Uterus (tissue), 4 donors: ENCODE measurements at places on chromosomes 2 and 18.

DNA sequence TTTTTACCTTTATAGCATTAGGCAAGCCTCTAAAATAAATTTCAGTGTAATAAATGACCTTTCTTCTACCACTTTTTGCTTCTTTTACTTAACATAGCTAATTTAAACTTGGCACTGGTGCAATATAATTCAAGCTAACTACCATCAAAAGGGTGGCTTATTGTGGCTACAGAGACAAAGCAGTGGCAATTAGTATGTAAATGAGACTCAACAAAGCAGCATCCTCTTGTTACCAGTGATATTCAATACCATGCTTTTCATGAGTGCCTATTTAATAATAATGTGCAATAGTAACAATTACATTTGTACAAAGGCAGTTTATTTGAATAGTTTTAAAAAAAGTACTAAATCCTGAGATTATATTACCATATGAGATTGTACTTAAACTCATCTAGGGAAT lies 93.4 kb downstream of the SOS1 start:
- DNase-seq = no peak

DNA sequence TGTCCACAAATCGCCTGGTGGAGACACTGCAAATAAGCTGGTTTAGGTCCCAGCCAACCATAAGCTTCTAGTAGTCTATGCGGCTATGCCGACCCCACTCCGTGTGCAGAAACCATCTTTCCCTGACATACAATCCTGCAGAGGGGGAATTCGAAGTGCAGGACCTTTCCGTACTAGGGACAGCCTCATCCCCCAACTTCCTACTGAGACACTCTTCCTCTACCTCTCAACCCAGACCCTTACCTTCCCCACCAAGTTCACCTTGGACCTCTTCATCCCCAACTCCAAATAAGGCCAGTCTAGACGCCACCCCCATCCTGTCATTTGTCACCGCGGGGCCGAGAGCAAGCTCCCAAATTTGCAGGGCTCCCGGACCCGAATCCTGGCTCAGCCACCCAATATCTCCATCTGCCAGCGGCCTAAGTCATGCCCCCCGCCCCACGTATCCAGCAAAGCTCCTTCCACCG lies 496 bp downstream of the SUCLG1 start:
- no peak for DNase-seq

GRCh38 chr2:211928201-211928600 lies 610.4 kb downstream of the ERBB4 start:
- no peak for DNase-seq

DNA sequence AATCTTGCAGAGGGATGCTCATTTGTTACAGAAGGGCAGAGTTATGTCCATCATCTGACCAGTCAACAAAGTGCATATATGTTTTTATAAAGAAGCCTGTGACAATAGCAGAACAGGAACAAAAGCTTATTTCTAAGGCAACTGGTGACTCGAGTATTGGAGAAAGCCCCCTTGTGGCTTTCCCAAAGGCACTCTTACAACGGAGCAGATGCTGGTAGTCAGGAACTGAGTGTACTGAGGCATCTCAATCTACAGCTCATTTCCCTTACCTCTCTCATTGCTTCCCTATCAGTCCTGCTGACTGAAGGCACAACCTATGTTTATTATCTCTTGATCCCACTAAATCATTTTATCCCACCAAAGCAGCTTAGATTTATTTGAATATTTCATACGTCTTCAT lies 557.1 kb upstream of the CHAC2 start:
- no peak for DNase-seq

GRCh38 chr18:47901624-47902362 lies 28.7 kb downstream of the SMAD2 start:
- DNase-seq = no peak

- no peak for DNase-seq
Observed at GRCh38 chr18:53838746-53839145, 385.7 kb downstream of the MBD2 start.

DNA sequence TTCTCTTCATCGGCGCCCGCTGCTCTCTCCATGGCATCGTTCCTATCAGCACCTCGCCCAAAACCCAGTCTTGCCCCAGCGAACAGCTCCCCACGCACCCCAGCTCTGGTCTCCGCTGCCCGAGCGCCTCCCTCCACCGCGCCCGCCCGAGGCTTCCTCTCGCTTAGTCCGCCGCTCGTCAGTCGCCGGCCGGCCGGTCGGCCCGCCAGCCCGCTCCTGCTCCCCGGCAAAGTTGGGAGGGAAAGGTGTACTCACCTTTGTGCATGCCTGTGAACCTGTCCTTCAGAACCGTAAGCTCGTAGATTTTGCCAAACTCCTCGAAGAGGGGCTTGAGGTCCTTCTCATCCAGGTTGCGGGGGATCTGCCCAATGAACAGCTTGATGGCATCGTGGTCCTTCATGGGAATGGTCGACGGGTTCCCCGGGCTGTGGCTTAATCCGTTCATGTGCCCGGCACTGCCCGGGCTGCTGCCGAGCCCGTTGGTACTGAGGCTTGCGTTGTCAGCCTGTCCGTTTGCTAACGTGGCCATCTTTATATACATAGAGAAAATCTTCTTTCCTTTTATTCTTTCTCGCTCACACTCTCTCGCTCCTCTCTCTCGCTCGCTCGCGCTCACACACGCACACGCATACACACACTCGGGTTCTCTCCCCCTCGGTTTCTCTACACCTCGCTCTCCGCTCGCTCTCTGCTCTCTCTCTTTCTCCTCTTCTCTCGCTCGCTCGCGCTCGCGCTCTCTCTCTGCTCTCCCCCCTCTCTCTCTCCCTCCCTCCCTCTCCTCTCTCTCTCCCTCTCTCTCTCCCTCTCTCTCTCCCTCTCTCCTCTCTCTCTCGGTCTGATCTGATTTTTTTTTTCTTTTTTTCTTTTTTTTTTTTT lies at the start of gene CELF4:
Gene CELF4 (minus strand): TSS at position 698 of the 876 bp plus-strand sequence.
- no peak for DNase-seq

DNA sequence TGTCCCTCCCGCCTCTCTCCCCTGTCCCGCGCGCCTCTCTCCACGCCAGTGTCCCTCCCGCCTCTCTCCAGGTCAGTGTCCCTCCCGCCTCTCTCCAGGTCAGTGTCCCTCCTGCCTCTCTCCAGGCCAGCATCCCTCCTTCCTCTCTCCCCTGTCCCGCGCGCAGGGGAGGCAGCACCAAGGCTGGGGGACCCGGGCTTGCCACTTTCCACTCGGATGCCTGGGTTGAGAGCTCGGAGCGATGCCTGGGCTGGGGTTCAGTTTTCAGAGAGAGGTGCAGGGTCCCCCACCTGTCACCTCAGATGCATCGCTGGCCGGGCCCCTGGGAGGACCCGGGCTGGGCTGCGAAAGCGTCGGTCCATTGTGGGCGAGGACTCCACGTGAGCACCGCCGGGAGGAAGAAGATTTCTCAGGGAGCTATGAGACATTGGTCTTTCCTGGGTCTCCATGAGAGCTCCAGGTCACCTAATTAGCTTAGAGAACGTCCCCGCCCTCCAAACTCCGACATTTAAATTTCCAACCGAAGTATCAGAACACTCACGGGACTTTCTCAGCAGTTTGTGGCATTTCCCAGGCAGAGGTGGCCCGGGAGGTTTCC lies 2.1 kb downstream of the FBLN7 start:
- DNase-seq = no peak

DNA sequence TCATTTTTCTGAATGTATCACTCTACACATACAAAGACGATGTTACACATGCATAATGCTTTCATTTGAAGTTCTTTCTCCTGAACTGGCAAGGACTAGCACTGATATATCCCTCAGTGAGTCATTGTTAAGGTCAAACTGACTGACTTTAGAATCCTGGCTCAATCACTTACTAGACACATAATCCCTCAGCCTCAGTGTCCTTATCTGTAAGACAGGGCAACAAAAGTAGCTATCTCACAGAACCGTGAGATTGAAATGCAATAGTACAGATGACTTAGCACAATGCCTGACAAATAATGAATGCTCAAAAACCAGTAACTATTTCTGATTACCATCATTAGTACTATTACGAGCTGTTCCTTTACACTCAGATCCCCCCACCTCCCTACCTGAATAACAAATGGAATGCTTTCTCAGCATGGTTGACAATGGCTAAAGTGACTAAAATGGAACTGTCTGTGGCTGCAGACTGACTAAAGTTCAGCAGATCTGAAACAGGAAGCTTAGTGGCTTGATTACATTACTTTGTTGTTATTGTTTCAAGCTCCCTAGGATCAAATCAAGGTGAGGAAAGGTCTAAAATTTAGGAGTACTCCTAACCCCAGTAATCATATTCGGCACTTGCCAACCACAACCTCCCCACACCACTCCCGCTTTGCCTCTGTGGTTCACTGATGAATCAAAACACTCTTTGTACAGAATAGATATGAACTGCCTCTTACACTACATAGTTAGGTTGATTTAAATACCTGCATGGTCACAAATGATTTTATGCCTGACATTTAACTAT lies 35.8 kb upstream of the CACNB4 start:
- DNase-seq = no peak

GRCh38 chr2:15163326-15163725 lies 397.8 kb downstream of the NBAS start:
- DNase-seq = no peak

GRCh38 chr2:95053543-95053942 lies 28.0 kb downstream of the MAL start:
- DNase-seq = no peak

DNA sequence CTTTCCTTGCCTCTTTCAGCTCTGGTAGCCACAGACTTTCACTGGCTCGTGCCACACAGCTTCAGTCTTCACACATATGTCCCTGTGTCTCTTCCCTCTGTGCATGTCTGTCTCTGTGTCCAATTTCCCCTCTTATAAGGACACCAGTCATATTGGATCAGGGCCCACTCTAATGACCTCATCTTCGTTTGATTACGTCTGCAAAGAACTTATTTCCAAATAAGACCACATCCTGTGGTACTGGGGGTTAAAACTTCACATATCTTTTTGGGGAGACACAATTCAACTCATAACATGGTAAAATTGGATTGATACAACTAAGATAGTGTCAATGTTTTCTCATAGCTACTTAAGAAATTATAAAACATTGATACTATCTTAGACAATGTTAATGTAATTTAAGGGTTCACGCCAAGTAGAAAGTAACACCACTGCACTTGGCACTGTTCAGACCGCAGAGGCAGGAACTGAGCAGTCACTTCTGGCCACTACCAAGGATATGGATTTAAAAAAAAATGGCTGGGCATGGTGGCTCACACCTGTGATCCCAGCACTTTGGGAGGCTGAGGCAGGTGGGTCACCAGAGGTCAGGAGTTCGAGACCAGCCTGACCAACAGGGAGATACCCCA lies 119.6 kb upstream of the EPAS1 start:
- DNase-seq = no peak

DNA sequence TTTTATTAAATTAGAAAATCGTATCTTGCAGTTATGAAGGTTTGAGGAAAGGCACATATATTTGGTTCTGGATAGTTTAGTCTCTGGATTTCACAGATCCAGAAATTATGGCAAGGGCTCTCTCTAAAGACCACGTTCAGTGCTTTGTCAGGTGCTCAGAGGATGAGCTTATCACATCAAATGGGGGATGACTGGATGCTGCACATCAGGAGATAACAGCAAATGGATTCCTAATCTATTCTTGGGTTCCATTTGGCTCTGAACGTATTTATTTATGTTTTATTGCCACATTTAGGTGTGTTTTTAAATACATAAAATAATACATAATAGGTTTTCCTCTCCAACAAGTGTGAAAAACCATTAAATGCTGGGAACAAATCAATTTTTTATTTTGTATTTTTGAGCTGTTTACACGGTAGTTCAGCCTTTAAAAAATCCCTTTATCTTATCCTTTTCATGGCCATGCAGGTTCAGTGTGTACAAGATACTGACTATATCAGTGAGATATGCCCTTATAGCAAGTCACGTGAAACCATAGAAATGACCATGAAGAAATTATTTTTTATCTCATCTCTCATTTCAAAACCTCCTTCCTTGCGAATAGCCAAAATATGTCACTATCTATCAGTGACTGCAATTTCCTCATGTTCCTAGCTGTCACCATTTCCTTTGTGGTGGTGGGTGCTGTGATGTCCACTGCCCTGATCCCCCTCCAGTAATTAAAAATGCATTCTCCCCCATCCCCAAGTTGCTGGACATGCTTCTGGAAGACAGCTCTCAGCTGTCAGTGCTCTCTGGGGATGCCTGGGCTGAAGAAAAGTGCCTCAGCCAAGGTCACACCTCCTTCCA lies 25.9 kb upstream of the CXCR4 start:
- no peak for DNase-seq

DNA sequence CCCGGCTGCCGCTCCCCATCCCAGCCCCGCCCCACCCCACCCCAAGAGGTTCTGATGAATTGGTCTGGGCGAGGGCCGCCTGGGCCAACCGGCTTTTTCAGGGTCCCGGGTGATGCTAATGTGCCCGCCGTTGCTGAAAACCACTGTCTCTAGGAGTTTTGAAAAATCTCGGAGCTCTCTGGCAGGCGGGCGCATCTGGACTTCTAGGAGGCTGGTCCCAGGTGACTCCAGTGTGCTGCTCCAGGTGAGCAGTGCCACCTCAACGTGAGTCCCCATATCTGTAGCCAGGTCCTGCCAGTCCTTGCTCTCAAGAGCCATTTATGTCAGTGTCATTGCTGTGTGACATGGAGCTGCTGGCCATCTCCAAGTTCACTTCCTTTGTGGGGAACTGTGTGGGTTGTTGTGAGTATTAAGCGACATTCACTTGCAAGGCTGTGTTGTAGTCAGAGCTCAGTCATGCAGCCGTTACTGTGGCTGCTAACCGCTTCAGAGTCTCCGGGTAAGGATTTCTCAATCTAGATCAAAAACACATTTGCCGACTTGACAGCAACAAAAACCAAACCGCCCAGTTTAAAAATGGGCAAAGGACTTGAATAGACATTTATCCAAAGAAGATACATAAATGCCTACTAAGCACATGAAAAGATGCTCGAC lies at the start of gene RFX8:
Gene RFX8 (minus strand): TSS at position 382 of the 654 bp plus-strand sequence. CDS start 8,264 bp downstream, outside the sequence.
- peak; percentile 24 for DNase-seq

DNA sequence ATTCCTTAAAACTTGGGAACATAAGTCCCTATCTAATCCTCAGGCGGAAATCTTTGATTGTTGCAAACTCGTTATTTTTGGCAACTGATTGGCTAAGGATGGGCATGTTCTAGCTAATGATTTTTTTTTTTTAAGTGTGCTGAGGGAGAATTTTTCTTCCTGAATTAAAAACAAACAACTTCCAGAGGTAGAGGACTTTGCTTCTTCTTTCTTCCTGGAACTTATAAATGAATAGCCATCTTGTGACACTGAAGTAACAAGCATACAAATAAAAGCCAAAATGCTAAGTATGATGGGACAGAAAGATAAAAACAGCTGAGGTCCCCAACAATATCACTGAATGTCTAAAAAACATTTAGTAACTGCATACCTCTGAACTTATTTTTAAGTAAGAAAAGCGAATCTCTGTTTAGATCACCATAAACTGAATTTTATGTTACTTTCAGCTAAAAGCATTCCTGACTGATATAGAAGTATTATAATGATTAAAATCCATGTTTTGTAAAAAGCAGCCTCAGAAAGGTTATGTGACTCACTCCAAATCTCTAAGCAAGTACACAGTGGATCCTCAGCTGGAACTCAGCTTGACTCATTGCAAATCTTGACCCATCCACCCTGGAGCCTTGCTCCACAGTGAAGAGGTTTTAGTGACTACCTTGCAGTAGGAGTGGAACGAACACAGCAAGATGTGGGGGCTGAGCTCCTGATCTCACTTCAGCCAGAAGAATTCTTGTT lies 344.4 kb downstream of the CLIP4 start:
- DNase-seq = no peak

- DNase-seq = no peak
Observed at GRCh38 chr2:160408959-160409291, 84.7 kb downstream of the RBMS1 start.

- no peak for DNase-seq
Observed at GRCh38 chr2:110991911-110992310, 128.8 kb upstream of the BCL2L11 start.
